SIG-M5 (cell line): ENCODE measurements at places on chromosomes 3 and 15.

DNA sequence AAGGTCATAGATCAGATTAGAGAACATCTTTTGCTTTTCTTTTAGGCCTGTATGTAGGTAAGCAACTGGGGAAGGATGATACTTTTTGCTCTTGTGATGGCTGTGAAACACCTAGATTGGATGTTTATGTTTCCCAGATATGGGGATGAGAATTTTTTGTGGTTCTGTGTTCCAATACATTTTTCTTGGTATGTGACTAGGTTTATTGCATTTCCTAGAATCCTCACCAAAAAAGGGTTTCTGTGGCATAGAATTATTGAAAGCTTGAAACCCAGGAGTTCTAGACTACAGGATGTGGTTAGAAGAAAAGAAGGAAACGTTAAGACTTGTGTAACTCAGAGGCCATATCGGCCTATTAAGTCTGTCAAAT, 25.8 kb downstream of the OXNAD1 start:
- DNase-seq: no peak

GRCh38 chr3:5430701-5431100, 243.2 kb downstream of the EDEM1 start:
- DNase-seq: no peak

GRCh38 chr3:62678841-62679240, 196.4 kb downstream of the CADPS start:
- no peak for DNase-seq

DNA sequence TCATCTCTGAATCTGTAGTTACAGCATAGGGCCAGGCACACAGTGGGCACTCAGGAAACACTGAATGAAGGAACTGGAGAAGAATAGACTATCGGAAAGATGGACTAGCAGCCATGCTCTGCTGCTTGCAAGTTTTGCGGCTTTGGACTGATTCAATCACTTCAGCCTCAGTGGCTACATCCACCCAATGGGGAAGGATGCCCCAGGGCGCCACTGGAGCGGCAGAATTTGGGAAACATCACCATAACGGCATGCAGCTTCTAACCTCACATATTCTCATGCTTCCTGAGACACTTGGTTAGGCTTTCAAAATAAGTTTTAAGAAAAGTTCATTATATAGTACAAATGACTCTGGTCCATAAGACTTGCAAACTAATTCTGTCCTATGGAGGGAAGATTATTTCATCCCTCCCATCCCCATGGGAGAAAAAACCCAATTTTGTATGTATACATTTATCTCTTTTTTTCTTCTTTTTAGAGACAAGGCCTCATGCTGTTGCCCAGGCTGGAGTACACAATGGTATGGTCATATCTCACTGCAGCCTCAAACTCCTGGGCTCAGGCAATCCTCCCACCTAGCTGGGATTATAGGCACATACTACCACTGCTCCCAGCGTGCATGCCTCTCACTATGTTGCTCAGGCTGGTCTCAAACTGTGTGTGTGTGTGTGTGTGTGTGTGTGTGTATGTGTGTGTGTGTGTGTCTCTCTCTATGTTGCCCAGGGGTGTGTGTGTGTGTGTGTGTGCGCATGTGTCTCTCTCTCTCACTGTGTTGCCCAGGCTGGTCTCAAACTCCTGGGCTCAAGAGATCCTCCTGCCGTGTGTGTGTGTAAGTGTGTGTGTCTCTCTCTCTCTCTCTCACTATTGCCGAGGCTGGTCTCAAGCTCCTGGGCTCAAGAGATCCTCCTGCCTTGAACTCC, 4.1 kb upstream of the FANCD2 start:
- no peak for DNase-seq

DNA sequence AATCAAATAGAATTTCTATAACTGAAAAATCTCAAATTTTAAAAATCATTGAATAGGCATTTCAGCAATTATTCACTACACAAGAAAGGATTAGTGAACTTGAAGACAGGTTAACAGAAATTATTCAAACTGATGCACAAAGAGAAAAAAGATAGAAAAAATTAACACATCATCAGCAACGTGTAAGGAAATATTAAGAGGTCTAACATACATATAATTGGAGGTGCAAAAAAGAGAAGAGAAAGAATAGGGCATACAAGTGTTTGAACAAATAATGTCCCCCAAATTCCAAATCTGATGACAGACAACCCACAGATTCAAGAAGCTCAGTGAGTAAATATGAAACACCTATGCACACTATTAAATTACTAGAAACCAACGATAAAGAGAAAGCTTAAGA, 57.1 kb downstream of the FBXL2 start:
- no peak for DNase-seq
